ENCODE measurements at places on chromosomes 6 and 20. TPM values are rescaled to one million over a fixed set of nuclear protein-coding genes. Genes with fewer than 3 reads are reported as not detected.

The TXLNB gene
- 0.41 TPM for total RNA-seq

The KIAA0408 gene
- 6.4 TPM for total RNA-seq

DNA sequence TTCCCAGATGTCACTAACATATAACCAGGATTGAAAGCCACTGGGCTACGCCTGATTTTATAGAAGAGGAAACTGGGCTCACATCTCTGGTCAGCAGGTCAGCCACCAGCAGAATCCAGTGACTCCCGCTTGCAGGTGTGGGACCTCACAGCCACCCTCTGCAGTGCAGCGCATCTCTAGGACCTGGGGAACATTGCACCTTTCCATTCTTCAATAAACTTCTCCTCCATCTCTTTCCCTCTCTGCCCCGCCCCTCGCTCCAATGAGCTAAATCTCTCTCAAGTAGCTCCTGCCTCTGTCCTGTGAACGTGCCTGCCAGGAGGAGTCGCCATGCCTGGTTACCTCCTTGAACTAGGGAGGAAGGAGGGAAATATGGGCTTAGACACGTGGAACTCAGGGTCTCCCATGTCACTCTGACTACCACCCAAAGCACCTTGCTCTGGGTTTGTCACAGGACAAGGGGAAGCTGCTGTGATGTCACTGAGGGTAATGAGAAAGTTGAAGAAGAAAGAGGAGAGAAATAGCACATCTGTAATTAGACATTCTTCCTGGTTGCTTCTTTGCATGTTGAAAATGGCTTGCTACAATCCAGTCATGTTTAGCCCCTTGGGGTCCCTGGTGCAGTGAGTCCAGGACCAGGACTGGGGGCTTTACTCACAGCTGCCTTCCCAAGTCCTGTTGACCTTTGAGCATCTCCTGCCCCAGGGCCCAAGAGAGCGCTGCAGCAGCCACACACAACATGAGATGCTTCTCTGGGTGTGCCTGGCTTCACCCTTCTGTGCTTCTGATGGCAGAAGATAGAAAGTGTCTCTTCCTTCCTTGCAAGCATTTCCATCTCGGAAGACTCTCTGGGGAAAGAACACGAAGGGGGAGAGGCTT is 469.4 kb downstream of the PREX1 start:
- no peak overlapping the region for H3K4me3 ChIP-seq
- no peak overlapping the region for H3K27ac ChIP-seq
- no peaks in the 10 kb centered on the region for H3K4me1 ChIP-seq
- DNase-seq: no peak

DNA sequence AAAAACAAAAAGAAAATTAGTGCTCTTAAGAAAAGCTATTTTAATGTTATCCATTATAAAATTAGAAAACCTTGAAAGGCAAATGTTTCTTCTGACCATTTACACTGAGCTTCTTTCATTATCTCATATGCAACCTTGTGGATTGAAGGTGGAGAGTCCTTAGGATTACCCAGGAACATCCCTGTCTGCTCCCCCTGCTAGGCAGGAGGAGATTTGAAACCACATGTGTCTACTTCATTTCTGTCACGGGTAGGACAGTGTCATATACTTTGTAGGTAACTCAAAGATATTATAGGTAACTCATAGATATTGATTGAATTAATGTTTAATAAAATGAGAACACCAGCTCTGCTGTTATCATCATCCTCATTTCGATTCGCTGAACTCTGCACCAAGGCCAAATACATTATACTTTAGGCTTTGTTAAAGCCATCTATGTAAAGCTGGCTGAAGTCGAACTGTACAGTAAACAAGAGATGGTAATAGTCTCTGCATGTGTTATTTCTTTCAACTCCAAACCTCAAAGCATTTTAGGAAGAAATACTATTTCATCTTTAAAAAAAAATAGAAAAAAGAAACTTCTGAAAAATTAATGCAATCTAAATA is 49.5 kb downstream of the HDAC2 start:
- H3K36me3 ChIP-seq: peaks cover 17% of the 10 kb centered on the region
- peaks cover 16% of the 10 kb centered on the region for H3K4me1 ChIP-seq
- DNase-seq: no peak
- H3K4me3 ChIP-seq: no peak overlapping the region

GRCh38 chr6:39268721-39269120 is 39.4 kb upstream of the KCNK5 start:
- no peak for DNase-seq
- H3K27me3 ChIP-seq: no peaks in the 10 kb centered on the region
- no peaks in the 10 kb centered on the region for H3K36me3 ChIP-seq
- H3K27ac ChIP-seq: no peak overlapping the region
- H3K4me3 ChIP-seq: no peak overlapping the region
